ENCODE measurements at places on chromosomes 6 and 20.

DNA sequence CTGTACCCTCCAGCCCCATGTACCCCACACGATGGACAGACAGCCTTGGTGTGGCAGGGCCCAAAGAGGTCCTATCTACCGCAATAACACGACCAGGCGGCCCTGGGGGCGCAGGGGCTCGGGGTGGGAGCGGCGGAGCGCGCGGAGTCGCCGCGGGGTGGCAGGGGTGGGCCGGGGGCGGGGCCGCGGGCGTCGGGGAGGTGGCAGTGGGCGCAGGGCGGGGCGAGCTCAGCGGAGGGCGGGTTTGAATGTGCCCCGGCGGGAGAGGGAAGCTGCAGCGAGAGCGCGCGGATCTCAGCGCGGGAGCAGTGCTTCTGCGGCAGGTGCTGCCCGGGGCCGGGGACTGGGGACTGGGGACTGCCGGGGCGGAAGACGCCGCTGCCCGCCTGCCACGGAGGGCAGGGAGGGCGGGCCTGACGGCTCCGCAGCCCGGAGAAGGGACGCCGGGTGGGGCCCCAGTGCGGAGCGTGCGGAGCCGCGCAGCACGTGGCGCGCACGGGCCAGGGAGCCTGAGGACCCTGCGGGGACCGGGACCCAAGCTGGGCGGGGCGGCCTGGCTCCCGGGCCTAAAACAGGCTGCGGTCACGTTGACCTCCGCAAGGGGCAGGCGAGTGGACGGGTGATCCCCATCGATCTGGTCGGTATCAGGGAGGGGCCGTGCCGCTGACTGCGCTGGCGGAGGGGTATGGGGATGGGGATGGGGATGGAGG lies at the start of gene SLC29A1:
Gene SLC29A1, plus strand, starts transcription at position 277 of the 710 bp plus-strand sequence. CDS start 3,719 bp downstream, outside the sequence.
- DNase-seq = no peak

- no peak for DNase-seq
These were observed 5.8 kb downstream of the STX7 start for GRCh38 chr6:132506869-132507808.

DNA sequence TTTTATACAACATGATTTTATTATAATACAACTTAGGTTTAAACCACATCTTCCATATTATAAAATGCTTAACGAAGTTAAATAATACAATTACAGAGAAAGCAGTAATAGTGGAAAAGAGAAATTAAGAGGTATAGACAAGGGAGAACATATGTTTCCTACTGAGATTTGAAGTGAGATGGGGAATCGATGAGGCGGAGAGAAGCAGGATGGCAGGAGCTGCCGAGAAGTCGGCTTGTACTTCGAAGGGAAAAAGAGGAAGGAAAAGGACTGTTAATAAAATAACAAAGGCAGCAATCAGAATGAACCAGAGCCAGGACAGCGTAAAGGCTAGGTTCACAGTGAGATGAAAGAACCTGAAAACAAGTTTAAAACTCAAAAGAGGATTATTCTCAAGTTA lies 15.4 kb downstream of the FBXL4 start:
- no peak for DNase-seq

GRCh38 chr20:50730765-50731054 lies 670 bp upstream of the PARD6B start:
- no peak for DNase-seq

- no peak for DNase-seq
These were observed 141.6 kb upstream of the EYA4 start for GRCh38 chr6:133099573-133099972.

GRCh38 chr6:131130554-131130940 lies 4.7 kb upstream of the AKAP7 start:
- no peak for DNase-seq

Data from posterior cingulate gyrus (tissue), 11 donors.